Kidney capillary endothelial cell (primary cell): ENCODE measurements at places on chromosomes 4 and X.
A peak's percentile ranks its signal among the peaks of the same experiment; 100 is the strongest.

DNA sequence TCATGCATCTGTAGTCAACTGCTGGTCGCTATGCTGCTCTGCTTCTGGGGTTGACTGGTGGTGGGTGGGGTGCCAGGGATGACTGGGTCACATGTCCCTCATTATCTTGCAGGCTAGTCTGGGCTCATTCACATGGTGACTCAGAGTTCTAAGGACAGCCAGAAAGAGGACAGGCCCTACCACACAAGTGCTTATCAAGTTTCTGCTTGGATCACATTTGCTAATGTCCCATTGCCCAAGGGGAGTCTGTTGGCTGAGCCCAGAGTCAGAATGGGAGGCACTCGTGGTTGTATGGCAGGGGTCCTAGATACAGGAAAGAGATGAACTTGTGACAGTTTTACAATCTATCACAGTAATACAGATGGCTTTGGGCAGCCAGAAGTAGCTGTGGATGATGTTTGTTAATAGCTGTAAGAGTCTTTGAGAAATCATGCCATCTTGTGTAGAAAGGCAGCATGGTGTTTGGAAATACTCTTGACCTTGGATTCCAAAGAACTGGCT is 221.3 kb downstream of the GPAT3 start:
- no peak for DNase-seq

DNA sequence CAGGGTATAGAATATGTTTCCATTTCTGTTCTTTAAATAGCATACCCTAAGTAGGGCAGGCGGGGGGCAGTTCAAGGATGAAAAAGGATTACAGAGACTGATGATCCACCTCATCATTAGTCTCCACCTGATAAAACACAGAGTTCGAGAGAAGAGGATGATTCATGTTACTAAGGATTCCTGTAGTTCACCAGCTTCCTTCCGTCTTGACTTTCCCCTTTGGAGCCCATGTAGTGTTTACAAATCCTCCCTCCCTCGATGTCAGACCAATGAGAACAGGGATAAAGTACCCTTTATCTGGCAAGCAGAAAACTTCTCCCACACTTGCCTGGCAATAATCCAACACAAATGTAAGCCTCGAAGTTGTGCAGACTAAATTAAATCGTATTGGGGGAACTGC is 526.3 kb upstream of the FAM241A start:
- no peak for DNase-seq

DNA sequence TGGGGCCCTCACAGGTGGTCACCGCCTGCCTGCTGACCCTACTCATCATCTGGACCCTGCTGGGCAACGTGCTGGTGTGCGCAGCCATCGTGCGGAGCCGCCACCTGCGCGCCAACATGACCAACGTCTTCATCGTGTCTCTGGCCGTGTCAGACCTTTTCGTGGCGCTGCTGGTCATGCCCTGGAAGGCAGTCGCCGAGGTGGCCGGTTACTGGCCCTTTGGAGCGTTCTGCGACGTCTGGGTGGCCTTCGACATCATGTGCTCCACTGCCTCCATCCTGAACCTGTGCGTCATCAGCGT is 652 bp downstream of the DRD5 start:
- DNase-seq, result no peak

GRCh38 chrX:69021141-69021960 is 143.9 kb downstream of the PJA1 start:
- DNase-seq, result no peak

- DNase-seq, result no peak
Measured at GRCh38 chr4:77104791-77105540, 29.2 kb upstream of the CCNI start.

GRCh38 chr4:108527723-108528122 is 92.7 kb upstream of the RPL34 start:
- no peak for DNase-seq

DNA sequence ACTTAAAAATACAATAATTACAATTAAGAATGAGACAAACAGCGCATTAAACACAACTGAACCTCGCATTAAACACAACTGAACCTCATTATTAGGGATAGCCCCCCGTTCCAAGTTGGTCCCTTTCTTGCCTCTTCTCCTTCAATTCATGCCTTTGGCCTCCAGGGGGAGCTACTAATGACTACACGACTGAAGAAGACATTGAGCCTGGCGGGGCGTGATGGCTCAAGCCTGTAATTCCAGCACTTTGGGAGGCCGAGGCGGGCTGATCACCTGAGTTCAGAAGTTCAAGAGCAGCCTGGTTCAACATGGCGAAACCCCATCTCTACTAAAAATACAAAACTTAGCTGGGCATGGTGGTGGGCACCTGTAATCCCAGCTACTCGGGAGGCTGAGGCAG is 56.4 kb upstream of the NWD2 start:
- no peak for DNase-seq

- DNase-seq, result no peak
Measured at GRCh38 chrX:24283127-24283794, 30.6 kb downstream of the SUPT20HL2 start.

DNA sequence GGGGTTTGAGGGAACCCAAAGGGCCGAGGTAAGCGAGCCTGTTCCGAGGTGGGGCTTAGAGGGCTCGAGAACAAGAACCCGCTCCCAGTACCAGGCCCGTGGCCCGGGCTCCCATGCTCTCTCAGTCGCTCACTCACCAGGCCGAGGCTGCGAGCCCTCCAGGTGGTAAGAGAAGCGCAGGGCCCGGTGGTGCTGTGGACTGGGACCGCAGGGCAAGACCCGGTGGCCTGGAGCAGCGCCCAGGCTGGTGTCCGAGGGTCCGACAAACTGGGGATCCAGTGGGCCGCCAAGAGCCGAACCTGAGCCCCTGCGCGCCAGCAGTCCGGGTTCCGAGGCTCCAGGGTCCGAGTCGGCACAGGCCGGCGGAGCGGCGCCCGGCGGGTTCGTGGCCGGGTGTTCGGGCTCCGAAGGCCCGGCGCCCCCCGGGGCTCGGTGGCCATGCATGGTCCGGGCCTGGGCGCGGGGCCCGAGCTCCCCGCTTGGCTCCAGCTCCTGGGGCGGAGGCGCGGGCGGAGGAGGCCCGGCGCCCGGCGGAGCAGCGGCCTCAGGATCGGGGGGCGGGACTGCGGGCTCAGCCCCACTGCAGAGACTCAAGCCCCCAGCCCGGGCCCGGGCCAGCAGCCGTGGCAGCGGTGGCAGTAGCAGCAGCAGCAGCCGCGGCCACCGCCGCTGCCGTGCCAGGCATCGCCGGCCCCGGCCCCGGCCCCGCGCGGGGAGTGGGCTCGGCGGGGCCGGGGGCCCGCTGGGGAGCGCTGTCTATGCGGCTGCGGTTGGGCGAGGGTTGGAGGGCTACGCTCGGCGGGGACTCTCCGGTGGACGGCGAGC is 833 bp downstream of the FGD1 start:
- DNase-seq, result peak; percentile 4

- DNase-seq, result no peak
Measured at GRCh38 chrX:55340896-55341433, 76.2 kb upstream of the PAGE3 start.
